ENCODE measurements at places on chromosomes 1 and 21.

- DNase-seq = no peak
These were observed 148.9 kb downstream of the ETS2 start for GRCh38 chr21:38954588-38955004.

DNA sequence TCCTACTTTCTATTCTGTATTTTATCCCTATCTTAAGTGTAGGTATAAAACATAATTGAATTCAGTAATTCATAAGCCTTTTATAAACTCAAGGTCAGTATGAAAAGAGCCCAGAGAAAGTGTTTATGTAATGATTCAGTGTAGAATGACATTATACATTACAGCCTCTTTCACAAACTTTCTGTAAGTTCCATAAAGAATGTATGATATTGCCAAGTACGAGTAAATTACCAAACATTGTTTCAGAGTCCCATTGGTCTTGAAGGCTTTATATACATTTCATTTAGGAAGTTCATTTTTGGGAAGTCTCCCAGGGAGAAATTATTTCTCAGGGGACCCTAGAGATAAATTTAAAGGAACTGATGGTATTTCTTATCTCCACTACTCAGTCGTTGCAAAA, 37.8 kb upstream of the VAMP3 start:
- no peak for DNase-seq

- DNase-seq = no peak
These were observed 46.3 kb upstream of the TNFSF18 start for GRCh38 chr1:173097001-173097400.

GRCh38 chr21:40422896-40423635, 423.9 kb downstream of the DSCAM start:
- DNase-seq = no peak

- no peak for DNase-seq
These were observed 14.5 kb upstream of the CCDC185 start for GRCh38 chr1:223378754-223379153.
